ENCODE measurements at places on chromosomes 11 and 22. TPM values are rescaled to one million over a fixed set of nuclear protein-coding genes. Genes with fewer than 3 reads are reported as not detected.

JHY gene
- total RNA-seq, result 4.6 TPM

IZUMO1R gene
- not detected for total RNA-seq

PSMC3 gene
- 51.3 TPM for total RNA-seq

APOL5 gene
- not detected for total RNA-seq

MIOX gene
- not detected for total RNA-seq

FGF3 gene
- total RNA-seq, result not detected

P4HA3 gene
- total RNA-seq, result not detected

CNGA4 gene
- not detected for total RNA-seq

LUZP2 gene
- total RNA-seq, result not detected

KRTAP5-2 gene
- not detected for total RNA-seq

CD3G gene
- total RNA-seq, result 102 TPM

SPCS2 gene
- 42.9 TPM for total RNA-seq

KRTAP5-7 gene
- total RNA-seq, result not detected

CARD16 gene
- 22.4 TPM for total RNA-seq

CDKN1C gene
- total RNA-seq, result 1.9 TPM

TIMM10 gene
- 28.0 TPM for total RNA-seq

ZP1 gene
- 0.20 TPM for total RNA-seq

THAP12 gene
- total RNA-seq, result 34.8 TPM

C22orf31 gene
- total RNA-seq, result not detected

TSSK2 gene
- total RNA-seq, result not detected

OR10A2 gene
- not detected for total RNA-seq

PI4KA gene
- 146 TPM for total RNA-seq

CSF2RB gene
- 1.5 TPM for total RNA-seq

WNT7B gene
- total RNA-seq, result not detected

SMC1B gene
- total RNA-seq, result not detected

Measured in CD4-positive, alpha-beta T cell (primary cell).